Hindlimb muscle (tissue), 1 donor: ENCODE measurements at places on chromosomes 11 and 22.

DNA sequence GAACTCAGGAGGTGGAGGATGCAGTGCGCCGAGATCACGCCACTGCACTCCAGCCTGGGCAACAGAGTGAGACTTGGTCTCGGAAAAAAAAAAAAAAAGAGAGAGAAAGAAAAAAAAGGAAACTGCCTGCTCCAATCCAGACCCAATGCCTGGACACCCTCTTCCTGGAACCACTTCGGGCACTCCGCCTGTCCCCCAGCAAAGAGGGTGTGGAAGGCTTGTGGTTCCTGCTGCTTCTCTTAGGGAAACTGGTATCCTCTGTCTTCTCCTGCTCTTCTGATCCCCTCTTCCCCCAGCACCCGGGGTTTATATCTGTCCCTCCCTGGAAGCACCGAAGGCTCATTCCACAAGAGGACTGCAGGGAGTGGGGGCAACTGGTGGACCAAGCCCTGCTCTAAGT, 12.9 kb downstream of the CHRNA10 start:
- no peak for DNase-seq

DNA sequence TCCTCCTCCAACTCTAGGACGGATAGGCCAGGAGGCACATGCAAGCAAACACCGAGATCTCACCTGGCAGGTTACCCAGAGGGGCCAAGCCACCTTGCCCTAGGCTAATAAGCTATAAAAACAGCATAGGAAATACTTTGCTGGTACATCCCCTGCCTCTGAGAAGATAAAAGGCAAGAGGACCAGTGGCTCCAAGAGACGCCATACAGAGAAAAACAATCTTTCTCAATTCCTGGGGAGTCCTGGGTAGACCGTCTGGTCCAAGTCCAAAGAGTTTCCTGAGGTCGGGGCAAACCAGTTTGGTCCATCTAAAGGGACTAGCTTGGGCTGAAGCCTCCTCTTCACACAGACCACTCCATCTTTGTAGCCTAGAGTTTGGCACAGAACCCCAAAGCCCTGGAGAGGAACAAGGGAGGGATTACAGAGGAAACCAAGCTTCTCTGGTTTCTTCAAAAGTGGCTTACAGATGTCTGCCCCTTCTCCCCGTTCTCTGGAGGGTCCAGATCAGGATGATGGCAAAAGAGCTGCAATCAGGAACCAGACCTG, 40.4 kb downstream of the NUMA1 start:
- DNase-seq, result no peak

DNA sequence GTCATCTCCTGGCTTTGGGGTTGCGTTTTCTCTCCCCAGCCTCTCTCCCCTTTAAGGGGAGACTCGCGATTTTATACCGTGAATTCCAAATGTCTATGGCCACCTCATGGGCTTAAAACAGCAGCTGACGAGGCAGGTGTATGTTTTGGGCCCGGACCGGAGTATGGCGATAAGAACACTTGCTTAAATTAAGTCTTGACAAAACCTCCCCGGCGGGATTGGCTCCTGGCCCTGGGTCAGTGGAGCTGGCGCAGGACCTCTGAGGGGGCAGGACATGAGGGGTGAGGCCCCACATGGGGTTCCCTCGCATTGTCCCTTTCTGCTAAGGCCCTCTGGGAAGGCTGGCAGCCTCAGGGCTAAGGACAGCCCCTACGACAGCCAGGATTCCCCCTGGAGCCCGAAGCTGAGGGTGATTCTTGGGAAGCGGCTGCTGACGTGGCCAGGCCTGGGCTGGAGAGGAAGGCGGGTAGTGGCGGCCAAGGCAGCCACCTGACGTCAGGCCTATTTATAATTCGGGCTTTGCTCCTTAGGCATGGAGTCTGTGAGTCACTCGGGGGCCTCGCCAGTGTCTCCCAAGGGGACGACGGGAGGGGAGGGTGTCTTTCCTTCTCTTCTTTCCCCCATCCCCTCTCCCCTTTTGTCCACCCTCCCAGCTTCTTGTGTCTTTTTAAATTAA, 12.7 kb downstream of the MYO18B start:
- DNase-seq, result no peak

DNA sequence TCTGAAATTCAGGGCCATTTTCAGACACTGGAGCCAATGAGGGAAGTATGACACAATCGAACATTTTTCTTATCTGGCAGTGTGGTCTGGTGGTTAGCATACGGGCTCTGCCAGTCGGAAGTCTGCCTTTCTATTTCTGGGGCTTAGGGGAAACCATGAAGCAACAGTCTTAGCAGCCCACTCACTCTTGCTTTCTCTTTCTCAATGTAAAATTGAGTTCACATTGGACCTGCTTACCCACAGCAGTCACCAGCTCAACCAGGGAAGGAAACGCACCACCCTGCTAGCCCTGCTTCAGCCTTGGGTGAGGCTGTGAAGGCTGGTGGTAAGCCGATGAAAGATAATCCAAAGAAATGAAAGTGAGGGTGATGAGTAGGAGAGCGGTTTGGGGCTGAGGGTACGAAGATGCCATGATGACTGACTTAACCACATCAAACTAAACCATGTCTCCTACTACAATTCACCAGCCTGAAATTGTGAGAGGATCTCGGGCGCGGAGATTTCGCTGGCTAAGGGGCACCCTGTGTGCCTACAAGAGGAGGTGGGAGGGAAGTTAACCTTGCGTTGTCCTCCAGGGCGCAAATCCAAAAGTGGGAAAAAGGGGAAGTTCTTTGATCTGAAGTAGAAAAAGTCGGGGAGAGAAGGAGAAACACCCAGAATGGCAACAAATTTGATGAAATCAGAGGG, 2.0 kb upstream of the LMO2 start:
- no peak for DNase-seq

- DNase-seq, result peak; percentile 67
Measured at GRCh38 chr22:30305519-30305905, 16.2 kb upstream of the CASTOR1 start.

- no peak for DNase-seq
Measured at GRCh38 chr11:11186249-11186648, 166.8 kb downstream of the CSNK2A3 start.

- no peak for DNase-seq
Measured at GRCh38 chr22:19875061-19875530, 20.4 kb upstream of the GNB1L start.

- peak; percentile 92 for DNase-seq
Measured at GRCh38 chr11:77073328-77074001, 6.7 kb downstream of the CAPN5 start.

GRCh38 chr11:128724891-128725611, 31.2 kb downstream of the FLI1 start:
- no peak for DNase-seq

GRCh38 chr22:40487663-40488249, 117.4 kb downstream of the SGSM3 start:
- DNase-seq, result no peak

DNA sequence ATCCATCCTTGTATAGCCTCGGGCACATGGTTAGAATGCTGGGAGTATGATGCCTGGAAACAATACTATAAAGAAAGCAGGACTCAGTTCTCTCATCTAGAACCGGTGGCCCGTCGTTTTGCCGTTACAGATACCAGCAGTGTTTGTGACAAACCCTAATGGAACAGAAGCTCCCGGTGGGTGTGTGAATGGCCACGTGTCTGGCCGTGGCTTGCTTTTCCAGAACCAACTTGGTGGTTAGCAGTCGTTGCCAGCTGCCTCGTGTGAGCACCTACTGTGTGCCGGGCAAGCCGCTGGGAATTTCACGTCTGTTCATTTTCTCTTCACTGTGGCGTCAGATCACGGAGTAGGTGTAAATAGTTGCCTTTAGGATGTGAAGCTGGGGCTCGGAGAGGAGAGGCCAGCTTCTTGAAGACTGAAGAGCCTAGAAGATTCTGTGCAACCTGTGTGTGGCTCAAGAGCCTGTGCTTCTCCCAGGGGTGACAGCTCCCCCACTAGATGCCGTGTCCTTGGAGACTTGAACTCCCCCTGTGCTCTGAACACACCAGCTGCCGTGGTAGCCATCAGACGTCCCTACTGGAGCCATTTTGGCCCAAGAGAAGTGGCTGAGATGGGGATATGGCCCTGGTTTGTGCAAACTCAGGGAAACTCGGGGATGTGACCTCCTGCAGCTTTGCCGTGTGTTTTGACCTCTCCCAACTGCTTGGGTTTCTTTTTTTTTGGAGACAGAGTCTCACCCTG, 57.5 kb upstream of the PPARA start:
- DNase-seq, result no peak

GRCh38 chr11:105968021-105968697, 53.9 kb downstream of the MSANTD4 start:
- no peak for DNase-seq

DNA sequence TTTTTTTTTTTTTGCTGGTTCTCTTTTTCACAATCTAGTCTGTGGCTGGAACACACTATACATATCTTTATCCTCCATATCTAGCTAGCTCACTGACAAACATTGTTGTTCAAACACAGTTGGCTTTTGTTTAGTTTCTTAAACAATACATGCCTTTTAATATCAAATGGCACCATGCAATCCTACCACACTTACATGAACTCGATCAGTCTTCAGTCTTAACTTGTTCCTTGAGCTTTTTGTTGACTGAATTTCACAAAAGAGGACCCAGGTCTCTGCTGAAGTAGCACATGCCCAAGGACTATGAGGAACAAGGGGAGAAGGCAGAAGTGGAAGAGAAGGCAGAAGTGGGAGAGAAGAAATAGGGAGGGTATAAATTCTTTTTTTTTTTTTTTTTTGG, 25.5 kb downstream of the TMEM123 start:
- no peak for DNase-seq

GRCh38 chr11:126485021-126485792, 129.7 kb downstream of the ST3GAL4 start:
- peak; percentile 39 for DNase-seq
